ENCODE measurements at places on chromosomes 5 and 9. TPM values are rescaled to one million over a fixed set of nuclear protein-coding genes. Genes with fewer than 3 reads are reported as not detected.

DNA sequence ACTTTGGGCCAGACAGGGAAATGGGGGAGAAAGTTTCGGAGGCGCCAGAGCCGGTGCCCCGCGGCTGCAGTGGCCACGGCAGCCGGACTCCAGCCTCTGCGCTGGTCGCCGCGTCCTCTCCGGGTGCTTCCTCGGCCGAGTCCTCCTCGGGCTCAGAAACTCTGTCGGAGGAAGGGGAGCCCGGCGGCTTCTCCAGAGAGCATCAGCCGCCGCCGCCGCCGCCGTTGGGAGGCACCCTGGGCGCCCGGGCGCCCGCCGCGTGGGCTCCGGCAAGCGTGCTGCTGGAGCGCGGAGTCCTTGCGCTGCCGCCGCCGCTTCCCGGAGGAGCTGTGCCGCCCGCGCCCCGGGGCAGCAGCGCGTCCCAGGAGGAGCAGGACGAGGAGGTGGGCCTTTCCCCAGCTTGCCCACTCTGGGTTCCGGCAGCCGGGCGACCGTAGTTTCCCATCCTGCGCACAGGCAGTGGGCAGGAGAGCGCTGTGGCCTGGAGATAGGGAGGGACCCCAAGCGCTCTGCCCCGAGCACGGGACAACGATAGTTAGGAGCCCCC lies 516 bp downstream of the MAST4 start:
- DNase-seq = no peak

GRCh38 chr5:68504306-68504705 lies 288.8 kb downstream of the PIK3R1 start:
- no peak for DNase-seq

DNA sequence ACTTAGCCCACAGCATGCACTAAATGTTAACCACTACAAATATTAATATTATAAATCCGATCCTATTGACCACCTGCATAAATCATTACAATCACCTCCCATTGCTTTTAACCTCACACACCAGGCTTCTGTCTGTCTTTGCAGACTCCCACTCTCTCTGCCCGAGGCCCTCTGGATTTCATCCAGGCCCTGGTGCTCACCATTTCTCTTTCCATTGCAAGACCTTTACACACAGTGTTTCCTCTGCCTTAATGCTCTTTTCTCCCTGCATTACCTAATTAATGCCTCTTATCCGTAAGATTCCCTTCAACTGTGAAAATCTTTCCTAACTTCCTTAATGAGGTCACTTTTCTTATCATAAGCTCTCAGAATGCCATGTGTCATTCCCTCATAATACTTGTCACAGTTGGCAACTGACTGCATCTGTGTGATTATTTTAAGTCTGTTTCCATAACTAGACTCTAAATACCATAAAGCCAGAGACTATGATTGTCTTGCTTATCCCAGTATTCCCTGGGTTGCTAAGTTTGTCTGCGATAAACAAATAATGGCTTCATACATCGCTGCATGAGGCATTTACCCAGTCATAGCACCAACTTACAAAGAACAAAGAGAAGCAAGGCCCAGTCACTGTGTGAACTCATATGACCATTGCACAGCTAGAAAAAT lies 155.1 kb downstream of the CCDC192 start:
- no peak for DNase-seq

- no peak for DNase-seq
These were observed 24.8 kb downstream of the HRH2 start for GRCh38 chr5:175682664-175683063.

DNA sequence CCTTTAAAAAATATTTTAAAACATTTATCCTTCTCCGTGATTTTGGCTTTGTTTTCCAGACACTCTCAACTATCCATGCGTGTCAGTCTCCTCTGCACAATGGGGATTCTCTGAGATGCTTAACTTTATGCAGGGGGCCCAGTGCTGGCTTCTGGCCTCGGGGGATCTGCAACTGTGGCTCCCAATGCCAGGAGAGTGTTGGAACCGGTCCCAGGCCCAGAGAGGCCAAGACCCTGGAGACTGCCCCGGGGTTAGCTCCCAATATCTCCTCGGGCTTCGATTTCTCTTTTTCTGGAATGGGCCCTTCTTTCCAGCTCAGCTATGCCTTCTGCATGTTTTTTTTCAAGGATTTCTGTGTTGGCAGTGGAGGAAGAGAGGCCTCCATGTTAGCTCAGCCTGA lies 20.1 kb upstream of the SARDH start:
- no peak for DNase-seq

DNA sequence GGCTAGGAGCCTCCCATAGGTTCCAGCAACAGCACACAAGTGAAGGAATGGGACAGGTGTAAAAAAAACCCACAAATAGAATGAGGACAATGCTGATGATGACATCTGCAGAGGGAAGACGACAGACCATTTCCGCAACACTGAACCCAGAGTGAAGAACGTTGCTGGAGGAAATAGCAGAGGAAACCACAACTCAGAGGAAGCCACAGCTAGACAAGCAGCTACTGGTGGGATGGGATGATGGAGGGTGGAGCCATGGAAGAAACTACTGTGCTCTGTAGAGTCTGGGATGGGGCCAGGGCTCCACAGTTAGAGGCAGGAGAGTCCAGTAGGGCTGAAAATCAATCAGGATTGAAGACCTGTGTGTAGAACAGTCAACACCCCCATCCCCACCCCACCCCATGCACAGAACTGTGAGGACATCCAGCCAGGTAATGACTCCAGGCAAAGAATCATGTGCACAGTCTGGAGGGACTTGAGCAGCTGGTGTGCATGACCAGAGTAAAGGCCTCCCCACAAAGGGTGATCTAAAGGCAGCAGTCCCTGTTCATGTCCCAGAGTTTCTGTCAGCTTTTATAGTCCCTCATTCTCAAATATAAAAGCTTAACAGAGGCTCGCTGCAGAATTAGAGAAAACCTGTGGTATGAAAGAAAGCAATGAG lies 65.2 kb upstream of the SPIN1 start:
- no peak for DNase-seq

DNA sequence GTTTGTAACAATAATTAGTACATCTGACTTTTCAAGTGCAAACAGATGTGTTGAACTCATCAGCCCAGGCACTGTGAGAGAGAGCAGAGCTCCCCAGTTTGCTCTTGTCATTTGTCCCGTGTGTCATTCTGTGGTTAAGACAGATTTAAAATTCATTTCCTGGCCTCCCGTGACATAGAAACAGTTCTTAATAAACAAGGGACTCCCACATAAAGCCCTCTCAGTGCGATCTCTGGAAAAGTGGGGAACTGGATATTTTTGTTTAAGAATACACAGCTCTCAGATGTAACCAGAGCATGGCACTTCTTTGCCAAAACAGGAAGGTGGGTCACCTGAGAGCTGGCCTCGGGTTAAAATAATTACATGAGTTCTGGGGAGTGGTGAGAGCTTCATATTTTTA lies 58.6 kb downstream of the PRKACG start:
- no peak for DNase-seq

DNA sequence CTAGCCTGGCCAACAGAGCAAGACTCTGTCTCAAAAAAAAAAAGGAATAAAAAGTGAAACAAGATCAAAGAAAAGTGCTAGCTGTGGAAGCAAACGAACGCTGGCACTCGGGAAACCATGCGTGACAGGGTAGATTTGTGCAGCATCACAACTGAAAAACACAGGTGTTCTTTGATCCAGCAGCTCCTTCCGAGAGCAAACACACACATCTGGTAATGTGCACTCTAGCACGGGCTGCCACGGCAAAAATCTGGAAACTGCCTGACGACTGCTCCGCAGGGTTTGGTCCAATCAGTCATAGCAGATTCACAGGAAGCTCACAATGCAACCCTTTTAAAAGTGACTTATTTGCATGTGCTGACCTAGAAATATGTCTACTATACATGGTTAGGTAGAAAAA lies 80.0 kb downstream of the SYK start:
- peak; percentile 6 for DNase-seq

GRCh38 chr5:10601246-10602030 lies 37.6 kb downstream of the ANKRD33B start:
- DNase-seq = peak; percentile 47

The AIF1L gene
- 117 TPM for total RNA-seq

DNA sequence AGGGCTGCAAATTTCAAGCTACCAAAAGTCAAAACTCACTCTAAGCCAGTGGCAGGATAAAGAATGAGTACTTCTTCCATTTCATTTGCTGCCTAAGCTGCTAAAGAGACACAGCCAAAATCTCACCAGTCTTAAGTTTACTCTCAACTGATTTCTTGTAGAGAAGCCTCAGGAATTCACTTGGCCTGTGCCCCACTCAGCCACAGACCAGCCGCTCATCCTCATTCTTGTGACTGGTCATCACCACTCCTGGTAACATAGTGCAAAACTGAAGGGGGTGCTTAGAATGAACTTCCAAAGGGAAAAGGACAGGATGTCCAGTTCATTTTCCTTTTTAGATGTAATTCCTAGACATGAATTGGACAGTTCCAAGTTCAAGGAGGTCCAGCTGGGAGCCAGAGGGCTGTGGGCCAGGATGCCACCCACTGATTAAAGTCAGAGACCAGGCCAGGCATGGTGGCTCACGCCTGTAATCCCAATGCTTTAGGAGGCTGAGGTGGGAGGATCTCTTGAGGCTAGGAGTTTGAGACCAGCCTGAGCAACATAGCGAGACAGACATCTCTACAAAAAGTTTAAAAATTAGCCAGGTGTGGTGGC lies 72.7 kb upstream of the RANBP3L start:
- DNase-seq = no peak

- no peak for DNase-seq
These were observed 44.4 kb upstream of the GPR21 start for GRCh38 chr9:122988920-122989621.

- DNase-seq = no peak
These were observed 175.3 kb downstream of the ERCC6L2 start for GRCh38 chr9:96050861-96051155.

- DNase-seq = no peak
These were observed 172.2 kb upstream of the SGCD start for GRCh38 chr5:156154757-156155156.

The NR2F1-AS1 gene
- 1.7 TPM for total RNA-seq

- no peak for DNase-seq
These were observed 335.9 kb downstream of the SEMA5A start for GRCh38 chr5:9209846-9210492.

The F2RL1 gene
- 13.4 TPM for total RNA-seq

DNA sequence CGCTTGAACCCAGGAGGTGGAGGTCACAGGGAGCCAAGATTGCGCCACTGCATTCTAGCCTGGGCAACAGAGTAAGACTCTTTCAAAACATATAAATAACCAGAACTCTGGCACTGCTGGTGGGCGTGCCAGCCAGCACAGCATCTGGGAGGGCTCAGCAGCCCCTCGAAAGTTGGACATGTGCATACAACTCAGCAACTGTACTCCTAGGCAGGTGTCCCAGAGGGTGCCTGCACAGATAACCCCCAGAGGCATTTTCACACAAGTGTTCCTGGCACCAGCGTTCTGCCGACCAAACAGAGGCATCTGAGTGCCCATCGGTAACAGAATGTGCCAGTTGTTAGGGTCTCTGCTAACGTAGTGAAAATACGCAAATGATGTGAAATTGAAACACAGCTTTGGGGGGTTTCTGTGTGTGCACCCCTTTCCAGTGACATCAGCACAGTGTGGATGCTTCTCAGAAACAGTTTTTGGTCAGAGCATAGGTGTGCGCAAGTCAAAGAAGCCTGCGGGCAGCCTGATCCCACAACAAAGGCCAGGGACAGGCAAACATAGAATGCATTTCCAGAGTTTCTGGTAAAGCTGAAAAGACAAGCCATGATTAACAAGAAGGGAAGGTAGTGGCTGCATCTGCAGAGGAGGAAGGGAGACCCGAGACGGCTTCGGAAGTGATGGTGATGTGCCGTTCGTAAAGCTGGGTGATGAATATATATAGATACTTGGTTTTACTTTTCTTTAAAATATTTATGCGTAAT lies 190.2 kb downstream of the CACNA1B start:
- DNase-seq = peak; percentile 31

DNA sequence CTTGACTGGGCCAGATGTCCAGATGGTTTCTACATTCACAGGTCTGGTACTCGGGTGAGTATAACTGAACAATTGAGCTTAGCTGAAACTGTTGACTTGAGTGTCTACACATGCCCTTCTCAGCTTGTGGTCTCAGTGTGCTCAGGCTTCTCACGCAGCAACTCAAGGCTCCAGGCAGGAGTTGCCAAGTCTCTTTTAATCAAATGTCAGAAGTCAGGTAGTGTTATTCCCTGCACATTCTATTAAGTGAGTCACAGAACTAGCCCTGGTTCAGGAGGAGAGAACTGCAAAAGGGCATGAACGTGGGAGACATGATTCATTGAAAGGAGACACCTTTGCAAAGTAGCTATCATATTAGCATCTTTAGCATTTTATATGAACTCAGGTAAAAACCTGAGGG lies 199.3 kb upstream of the ACTBL2 start:
- DNase-seq = no peak

DNA sequence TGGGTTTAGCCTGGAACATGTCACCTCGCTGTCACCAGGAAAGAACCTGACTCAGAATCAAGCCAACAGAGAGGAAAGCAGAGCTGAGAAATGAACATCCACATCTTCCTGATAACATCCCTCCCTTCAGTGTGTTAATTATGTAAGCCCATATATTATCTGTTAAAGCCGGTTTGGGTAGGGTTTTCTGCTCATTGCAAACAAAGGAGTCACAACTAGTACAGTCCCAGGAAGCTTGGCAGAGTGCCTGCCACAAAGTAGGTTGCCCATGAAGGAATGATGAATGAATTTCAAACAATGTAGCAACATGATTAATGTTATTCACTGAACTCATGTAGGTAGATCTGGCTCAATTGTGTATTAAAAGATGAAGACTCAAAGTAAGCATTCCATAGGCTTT lies 10.4 kb upstream of the PPARGC1B start:
- DNase-seq = no peak

The ZSWIM6 gene
- 18.1 TPM for total RNA-seq

- no peak for DNase-seq
These were observed 2.4 kb downstream of the TTC39B start for GRCh38 chr9:15304632-15305031.

DNA sequence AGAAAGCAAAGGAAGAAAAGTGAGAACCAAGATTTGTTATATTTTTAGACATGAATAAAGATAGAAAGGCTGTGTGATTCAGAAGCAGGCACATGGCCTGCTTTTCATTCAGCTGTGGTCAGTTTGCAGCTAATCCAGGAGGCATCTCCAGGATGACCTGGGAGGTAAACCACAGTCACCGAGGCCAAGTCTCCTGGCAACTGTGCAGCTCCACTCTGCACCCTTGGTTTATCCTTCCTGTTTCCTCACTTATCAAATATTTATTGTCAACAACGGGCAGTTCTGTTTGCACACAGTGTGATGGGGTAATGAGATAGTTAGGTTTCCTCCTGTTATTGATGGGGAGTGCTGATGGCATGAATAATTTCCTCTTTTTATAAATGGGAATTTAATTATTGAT lies 243.0 kb downstream of the PSAT1 start:
- no peak for DNase-seq

DNA sequence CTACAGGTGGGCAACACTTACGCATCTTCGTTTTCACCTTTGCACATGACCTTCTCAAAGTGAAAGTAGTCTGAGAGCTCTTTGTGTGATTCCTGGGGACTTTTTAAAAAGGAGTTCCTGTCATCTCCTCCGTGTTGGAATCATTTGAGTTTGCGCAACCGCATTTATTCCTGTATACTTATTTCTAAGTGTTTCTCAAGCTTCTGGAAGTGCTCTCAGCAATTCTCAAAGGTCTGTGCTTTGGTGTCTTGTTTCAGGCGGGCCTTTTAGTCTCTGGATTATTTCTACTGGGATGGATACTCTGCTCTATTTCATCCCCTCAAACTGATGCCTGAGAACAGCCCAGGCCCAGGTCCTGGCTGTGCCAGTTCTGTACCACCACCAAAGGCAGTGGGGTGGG lies 226.5 kb upstream of the TUT7 start:
- DNase-seq = no peak

GRCh38 chr9:93577078-93577974 lies 942 bp downstream of the PHF2 start:
- DNase-seq = peak; percentile 71

The SLCO6A1 gene
- total RNA-seq = 1.3 TPM

- DNase-seq = peak; percentile 16
These were observed 4.7 kb downstream of the DNAI1 start for GRCh38 chr9:34463098-34463900.
